ENCODE measurements at places on chromosomes 3 and 15.

GRCh38 chr15:68298336-68298735, 20.8 kb downstream of the FEM1B start:
- DNase-seq, result no peak

DNA sequence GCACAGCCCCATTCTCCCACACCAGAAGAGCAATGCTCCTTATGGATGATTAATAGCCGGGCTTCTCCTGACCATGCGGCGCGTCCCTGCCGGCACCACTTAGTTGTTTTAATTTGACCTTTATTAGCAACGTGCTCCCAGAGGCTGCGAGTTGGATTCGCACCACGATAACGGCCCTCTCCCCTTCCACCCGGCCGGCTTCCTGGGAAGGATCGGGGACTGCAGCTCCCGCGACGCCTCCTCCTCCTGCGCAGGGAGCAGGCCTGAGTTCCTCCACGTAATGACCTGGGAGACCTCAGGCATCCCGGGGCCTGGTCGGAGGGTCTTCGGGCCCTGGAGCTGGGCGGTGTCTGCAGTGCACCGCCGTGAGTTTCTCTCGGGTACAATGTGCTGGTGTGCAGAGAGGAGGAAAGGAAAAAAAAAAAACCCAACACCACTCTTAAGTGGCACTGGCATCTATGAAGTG, 243.3 kb upstream of the TOPAZ1 start:
- DNase-seq, result no peak

GRCh38 chr15:52709187-52709981, 30.2 kb upstream of the ATOSA start:
- no peak for DNase-seq

DNA sequence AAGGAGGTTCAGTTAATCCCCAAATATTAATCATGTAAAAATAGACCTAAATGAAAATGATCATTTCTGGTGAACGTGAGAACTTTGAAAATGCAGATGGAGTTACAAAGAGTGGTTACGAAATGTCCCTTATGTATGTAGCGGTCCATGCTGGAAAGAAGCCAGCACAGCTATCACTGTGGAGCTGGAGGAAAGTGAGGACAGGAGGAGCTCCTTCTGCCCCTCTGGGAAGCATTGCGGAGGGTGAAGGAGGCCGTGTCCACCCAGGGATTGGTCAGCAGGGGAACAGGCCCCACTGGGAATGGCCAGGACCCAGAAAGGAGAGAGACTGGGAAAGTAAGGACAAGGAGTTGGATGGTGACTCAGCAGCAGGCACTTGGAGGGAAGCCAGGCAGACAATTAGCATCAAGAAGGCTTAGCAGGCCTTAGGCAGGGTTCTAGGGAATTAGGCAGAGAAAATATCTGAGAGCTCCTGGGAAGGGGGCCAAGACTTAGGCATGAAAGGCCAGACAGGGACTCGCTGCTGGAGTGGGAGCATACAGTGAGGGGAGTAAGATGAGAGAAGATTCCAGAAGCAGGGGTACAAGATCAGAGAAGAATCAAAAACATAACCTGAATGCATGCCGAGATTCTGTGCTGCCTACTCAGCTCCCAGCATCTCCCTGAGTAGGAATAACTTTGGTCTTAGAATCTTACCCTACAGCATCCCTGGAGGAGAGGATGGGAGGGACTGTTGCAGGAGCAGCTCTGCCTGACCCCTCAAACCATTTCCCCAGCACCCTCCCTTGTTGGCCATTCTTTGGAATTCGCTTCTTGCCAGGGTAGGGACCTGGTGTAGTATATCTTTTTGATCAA, 171.0 kb upstream of the UMPS start:
- no peak for DNase-seq

DNA sequence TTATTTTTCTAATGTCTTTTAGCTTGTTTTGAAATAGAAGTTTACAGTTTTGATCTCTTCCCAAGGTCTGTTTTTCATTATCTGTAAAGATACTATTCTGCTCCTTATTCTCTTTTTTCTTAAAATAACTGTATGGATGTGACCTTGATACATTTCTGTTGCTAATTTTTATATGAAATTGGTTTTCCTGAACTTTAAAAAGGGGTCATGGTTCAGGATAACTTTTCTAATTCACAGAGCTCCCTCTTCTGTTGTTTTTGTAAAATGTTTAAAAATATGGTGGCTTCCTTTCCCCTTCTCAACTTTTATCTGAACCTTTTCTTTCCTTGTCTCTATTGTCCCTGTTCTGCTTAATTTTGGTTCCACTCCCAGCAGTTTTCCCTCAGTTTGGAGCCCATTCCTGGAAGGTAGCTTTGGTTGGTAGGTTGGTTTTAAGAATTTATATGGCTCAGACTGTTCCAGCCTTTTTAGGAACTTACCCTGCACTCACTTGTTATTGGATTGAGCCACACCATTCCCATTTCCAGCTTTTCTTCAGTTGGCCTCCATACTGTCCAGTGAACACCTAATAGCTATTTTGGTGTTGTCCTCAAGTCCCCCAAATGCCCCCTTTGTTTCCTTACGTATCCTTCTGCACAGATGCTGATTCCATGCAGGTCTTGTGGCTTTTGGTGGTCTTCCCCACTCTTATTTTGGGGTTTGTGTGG, 70.3 kb downstream of the SLMAP start:
- no peak for DNase-seq

DNA sequence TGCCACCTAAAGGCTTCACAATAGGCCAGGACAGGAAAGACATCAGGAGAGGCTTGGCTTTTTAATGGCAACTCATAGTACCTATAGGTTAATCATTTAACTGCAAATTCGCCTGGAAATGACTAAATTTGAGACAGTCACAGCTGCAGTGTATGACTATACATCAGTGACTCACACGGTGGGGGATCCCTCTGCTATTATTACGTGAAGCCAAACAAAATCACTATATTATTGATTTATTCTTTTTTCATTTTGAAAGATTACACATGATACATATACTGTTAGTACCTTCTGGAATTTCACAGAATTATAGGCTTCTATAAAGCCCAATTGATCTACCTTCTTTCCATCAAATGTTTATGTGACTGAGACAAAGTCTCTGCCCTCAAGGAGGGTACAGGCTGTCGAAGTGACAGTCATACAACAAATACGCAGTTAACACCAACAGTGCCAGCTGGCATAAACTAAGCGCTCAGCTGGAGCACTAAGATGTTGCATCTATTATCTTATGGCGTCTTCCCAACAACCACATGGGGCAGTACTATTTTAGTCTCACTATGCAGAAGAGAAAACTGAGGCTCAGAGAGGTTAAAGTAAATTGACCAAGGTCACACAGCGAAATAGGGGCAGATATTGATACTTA, 82.0 kb upstream of the LMOD3 start:
- DNase-seq, result no peak

- no peak for DNase-seq
Observed at GRCh38 chr3:13201851-13202250, 128.6 kb upstream of the IQSEC1 start.

GRCh38 chr3:49004352-49005302, 2.6 kb upstream of the WDR6 start:
- no peak for DNase-seq

- DNase-seq, result no peak
Observed at GRCh38 chr15:100484443-100484842, 44.3 kb downstream of the CERS3 start.

DNA sequence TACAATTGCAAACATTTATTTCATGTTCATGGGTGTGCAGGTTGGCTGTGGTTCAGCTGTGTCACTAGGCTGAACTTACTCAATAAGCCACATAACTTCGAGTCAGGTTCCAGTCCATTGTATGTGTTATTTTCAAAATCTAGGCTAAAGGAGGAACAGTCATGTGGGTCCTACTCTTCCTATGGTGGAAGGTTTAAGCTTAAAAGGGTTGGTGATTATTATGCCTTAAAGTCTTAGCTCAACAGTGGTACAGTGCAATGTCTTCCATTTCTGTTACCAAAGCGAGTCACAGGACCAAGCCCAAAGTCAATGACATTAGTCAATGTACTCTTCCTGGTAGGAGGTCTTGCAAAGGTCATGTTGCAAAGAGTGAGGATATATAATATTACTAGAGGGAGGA, 78.2 kb downstream of the ATG7 start:
- DNase-seq, result no peak

DNA sequence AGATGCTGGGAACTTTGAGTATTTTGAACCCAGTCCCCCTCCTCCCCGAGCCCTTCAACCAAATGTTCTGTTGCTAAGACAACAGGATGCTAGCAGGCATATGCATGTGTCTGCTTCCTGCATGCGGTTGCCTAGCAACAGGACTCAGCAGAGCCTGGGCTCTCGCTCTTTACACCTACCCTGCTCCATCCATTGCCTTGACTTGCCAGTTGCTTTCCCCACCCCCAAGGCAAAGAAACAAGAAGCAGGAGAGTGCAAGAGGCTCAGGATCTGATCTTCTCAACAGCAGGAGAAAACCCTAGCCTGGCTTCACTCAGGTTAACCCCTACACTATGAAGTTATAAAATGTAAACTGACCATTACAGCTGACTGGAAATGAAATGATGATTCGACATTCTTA, 393.0 kb downstream of the IGSF11 start:
- no peak for DNase-seq

DNA sequence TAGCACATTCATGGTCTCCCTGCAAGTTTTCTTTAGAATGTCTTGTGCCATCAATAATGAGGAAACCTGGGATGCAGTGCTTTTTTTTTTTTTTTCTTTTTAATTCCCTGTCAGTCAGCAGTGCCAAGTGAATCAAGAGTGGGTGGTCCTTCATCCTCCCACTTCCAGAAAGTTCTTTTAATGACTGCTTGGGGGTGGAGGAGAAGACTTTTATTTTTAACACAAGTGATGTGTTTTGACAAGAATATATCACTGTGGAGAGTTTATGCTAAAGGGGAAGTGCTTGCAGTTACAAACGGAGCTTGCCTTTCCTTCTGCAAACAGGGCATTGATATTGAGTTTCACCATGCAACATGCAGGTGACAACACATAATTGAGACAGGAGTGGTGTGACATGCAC, 69.7 kb downstream of the CACNA2D3 start:
- DNase-seq, result no peak

DNA sequence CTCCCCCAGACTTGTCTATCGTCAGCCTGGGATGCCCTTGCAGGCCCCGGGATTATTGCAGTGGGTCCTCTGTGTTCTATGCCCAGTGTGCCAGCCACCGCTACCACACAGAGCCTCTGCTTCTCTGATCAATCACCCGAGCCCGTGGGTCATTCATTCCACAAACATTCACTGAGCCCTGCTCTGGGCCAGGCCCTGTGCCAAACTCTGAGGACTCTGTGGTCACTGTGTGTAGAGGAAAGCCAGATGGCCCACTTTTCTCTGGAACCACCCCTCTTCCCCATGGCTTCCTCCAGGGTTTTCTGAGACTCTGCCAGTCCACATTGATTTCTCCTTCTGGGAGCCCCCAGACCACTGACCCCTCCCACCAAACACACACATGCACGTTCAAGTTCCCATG, 55.5 kb downstream of the BSN start:
- no peak for DNase-seq

GRCh38 chr15:48087844-48088243, 32.9 kb upstream of the SLC24A5 start:
- no peak for DNase-seq

DNA sequence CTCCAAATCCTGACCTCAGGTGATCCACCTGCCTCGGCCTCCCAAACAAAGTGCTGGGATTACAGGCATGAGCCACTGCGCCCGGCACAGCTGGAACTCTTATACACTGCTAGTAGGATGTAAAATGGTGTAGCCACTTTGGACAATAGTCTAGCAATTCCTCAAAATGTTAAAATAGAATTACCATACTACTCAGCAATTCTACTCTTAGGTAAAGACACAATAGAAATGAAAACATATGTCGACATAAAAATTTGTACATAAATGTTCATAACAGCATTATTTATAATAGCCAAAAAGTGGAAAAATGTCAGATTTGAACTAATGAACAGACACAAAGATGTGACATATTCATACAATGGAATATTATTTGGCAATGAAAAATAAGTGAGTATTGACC, 33.4 kb downstream of the RAD18 start:
- DNase-seq, result no peak

DNA sequence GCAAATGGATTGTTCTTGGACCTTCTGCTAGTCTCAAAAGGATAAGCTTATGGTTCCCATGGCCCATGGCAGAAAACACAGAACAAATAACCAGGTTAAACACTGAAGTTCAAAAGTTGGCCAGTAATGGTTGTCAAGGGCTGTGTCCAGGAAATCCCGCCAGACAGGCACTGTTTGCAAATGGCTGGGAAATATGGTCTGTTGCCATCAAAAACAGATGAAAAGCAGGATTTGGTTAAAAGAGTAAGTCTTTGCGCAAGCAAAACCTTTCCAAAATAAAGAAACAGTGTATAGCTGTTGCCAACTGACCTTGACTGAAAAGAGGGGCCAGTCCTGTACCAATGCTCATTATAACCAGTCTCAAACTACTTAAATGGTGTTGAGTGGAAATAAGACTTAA, 58.6 kb downstream of the WWTR1 start:
- no peak for DNase-seq

- no peak for DNase-seq
Observed at GRCh38 chr3:22608721-22609120, 594.4 kb upstream of the UBE2E2 start.

All from effector CD4-positive, alpha-beta T cell (primary cell).